ENCODE measurements at places on chromosomes 4 and X. TPM values are rescaled to one million over a fixed set of nuclear protein-coding genes. Genes with fewer than 3 reads are reported as not detected.

PNMA3 gene
- total RNA-seq, result 9.9 TPM

NKX6-1 gene
- total RNA-seq, result not detected

PAGE1 gene
- not detected for total RNA-seq

PCDH11X gene
- not detected for total RNA-seq

DNA sequence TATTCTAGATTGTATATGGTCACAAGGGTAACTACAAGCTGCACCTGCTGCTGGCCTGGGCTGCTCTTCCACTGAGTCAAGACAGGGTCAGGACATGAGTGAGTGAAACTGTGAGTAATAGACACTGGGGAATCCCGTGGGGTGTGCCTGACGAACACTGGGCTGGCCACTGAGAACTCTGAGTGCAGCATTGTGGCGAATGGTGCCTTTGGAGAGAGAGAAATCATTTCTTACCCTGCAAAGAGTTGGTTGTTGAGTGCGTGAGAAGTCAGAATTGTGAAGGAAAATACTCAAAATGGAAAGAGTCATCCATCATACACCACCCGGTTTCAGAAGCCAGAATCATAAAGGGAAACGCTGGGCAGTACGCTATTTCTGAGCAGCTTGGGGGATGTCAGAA lies 43.1 kb upstream of the LSM6 start:
- peak; percentile 17 for DNase-seq

- DNase-seq, result no peak
Observed at GRCh38 chrX:85992811-85993229, 54.5 kb downstream of the CHM start.

GRCh38 chr4:81069706-81070331 lies 39.3 kb downstream of the BMP3 start:
- DNase-seq, result peak; percentile 83

- DNase-seq, result no peak
Observed at GRCh38 chr4:28469886-28470285, 1609.2 kb downstream of the STIM2 start.

- DNase-seq, result peak; percentile 62
Observed at GRCh38 chr4:15003401-15003890, 1.2 kb downstream of the CPEB2 start.
